ENCODE measurements at places on chromosomes 7 and 10.

DNA sequence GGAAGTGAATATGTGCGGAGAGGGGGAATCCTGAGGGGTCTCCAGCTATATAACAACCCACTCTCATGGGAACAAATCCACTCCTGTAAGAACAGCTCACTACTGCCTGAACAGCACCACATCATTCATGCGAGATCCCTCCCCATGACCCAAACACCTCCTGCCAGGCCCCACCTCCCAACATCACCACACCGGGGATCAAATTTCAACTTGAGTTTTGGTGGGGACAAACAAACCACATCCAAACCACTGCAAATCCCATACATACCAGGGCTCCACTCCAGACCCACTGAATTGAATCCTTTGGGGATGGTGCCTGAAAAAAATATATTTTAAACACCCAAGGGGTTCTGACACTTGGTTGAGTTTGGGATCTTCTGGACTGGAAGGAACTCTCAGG lies 181.5 kb upstream of the PLXNA4 start:
- no peak for DNase-seq

DNA sequence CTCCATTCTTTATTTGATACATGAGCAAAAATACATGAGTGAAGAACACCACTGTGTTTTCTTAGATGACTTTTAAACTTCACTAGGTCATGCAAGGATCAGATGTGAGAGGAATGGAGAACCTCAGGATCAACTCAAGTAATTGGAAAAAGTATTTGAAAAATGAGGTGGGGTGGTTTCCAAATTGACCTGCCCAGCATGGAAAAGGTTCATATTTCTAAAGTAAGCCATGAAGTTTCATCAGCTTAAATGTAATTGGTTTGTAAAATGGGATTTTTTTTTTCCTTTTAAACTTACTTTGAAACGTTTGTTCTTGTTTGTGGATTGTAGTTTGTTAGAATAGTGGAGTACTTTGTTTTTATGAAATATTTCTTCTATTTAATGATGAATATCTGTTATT lies 134.8 kb downstream of the MLLT10 start:
- no peak for DNase-seq

DNA sequence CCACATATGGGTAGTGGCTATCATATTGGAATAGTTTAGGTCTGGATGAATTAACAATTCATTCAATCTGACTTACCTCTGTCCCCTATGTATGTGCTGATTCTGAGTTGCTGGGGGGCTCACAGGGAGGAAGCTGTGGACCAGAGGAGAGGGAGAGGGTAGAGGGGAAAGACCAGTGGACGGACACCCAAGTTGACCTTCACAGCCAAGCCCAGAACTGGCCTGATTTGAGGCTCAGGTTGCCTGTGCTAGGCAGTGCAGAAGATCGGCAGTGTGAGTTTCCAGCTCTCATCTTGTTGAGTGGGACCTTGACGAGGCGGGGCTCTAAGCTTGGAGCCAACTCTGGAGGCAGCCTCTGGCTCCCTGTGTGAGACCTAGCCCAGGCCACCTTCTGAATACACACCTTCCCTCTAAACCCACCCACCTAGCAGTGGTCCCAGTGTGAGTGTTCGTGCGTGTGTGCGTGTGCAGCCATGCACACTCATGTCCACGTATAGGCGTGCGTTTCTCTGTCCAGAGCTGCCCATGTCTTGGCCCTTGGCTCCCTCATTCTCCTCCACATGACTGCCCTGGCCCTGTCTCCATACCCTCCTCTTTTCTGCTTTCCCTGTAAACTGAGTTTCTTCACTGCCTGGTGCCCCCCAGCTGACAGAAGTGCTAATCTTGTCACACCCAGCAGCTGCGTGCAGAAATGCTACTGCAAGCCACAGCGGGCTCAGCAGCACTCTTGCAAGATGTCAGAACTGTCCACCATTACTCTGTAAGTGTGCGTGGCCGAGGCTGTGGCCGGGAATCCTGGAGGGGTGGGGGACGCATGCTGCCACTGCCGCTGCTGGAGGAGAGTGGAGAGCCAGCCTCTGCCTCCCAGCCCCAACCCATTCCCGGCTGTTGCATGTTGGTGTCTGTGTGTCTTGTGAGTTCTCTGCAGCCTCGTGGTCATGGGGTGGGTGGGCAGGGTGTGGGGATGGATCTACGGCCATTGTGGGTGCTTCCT lies 47.6 kb downstream of the ADCYAP1R1 start:
- no peak for DNase-seq

DNA sequence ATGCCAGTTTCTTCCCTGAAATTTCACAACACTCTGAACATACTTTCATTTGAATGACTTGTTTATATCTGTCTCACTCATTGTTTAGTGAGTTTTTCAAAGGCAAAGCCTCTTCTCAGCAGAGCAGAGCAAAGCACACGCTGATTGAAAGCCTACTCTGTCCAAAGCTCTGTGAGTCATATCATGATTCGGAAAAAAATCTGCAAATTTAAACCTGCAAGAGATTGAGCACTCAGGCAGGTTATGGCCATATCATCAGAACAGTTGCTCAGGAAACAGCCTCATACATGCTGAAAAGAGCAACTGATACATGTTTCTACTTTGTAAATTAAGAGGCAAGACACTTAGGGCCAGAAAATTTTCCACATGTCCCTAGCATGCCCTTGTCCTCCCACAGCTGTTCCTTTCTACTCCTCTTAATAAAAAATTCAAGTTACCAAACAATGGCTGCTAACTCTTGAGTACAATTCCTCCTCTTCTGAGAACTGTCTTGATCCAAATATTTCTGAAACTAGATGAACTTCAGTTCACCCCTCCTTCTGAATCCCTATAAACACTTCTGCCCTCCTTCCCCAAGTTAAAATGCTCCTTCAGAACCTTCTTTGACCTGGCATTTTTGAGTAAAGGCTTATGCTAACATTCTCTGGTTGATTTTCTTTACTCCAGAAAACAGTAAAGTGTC lies 140.6 kb upstream of the HPS1 start:
- no peak for DNase-seq

DNA sequence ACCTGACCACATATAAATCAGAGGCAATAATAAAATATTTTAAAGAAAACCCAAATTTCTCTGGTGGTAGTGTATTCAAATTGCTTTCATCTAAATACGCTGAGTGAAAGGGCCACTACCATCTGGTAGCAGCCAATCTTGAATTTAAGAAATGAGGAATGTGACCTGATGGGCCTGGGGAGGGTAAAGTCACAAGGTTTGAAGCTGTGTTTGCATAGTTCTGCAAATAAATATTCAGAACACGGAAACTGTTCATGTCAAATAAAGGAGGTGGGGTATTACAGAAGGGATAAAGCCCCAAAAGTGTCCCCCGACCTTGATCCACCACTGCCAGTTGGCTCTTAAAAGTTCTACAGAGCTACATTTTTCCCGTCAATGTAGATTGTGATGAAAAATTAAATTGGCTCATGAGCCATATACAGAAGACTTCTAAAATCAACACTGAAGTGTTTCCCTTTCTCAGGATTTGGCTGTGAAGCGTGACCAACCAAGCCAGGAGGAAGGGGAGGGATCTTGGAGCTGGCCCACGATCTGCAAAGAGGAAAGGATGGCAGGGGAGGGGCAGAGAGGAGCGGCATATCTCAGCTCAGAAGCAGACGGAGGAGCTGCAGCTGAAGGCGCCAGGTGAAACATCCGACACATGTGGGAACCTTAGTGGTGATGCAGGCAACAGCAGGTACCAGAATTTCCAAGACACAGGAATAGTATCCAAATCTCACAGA lies 39.6 kb downstream of the MPP7 start:
- no peak for DNase-seq

GRCh38 chr7:129642871-129643549 lies 31.5 kb downstream of the NRF1 start:
- DNase-seq, result no peak

DNA sequence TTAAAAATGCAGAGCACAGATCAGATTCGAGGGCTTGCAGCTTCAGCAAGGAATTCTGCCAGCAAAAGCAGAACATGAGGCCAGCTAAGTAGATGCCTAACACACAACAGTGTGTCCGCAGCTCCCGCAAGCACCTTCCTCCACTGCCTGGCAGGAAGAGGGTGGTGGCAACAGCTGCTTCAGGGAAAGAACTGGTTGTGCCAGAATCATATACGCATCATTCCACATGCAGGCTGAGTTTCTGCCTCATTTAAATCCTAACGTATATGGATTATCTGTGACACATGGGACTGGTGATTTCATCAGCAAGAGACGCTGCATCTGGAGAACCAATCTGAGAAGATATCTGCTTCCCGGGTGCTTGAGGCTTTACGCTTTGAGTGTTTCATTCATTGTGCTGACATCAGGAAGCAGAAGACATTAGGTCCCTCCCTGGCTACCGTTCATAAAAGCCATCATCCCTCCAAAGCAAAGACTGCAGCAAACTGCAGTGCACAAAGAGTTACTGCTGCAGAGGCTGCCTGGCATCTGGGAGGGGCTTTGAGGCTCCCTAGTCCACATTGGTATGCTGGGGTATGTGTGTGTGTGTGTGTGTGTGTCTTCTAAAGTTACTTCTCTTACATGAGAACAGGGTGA lies 78.8 kb downstream of the FAM13C start:
- DNase-seq, result no peak

DNA sequence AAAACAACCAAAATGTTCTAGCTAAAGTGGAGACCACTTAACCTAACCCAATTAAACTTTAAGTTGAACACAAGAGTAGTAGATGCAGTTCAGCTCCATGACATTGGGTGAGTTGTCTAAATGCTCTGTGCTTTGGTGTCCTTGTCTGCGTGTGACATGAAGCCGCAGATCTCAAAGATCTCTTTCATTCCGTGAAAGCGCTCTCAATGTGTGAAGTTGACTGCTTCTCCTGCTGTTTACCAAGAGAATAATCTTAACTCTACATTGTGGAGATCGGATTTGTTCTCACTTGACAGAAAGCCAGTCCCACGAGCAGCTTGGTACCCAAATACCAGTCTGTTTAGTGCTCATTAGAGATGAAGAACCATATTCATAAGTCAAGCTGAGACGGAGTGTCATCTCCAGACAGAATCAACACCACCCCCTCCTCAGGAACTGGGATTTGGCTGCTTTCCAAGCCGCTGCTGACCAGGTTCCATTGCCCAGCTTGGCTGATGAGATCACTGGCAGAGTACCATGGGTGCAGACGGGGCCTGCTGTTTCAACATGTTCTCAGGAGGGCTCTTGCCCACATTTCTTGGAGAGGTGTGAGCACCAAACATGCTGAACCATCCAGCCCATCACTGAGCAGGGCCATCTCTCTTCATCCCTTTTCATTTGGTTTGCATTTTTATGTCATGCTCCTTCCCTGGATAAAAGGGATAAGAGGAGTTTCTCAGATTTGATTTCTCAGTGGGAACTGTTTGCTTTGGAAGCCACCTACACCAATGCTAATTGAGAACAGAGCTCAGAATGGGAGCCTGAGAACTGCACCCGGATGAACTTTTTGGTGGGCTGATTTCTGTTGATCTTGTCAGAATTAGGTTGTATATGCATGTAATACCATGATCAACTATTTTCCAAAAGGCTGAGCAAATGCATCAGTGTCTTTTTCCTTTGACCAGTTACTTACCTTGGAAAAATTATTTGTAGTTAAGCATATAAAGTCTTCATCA lies 95.8 kb upstream of the AGBL3 start:
- no peak for DNase-seq

GRCh38 chr10:1545524-1545923 lies 191.8 kb downstream of the ADARB2 start:
- no peak for DNase-seq

DNA sequence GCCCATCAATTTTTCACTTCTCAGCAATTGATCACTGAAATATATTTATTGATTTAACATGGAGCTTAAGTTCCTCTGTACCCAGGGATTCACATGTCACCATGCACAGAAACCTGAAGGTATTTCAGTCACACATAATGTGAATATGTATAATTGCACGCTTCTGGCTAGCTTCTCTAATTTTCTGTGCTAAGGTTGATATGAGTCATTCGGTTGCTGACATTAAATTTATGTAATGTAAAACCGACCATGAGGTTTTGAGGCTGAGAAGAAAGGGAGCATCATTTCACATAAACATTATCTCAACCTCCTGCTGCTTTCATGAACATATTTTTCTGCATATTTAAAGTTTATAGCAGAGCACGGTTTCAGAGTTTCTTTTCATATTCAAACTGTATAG lies 381.0 kb upstream of the TPK1 start:
- no peak for DNase-seq

- no peak for DNase-seq
Measured at GRCh38 chr7:134768243-134768642, 11.2 kb upstream of the CALD1 start.

DNA sequence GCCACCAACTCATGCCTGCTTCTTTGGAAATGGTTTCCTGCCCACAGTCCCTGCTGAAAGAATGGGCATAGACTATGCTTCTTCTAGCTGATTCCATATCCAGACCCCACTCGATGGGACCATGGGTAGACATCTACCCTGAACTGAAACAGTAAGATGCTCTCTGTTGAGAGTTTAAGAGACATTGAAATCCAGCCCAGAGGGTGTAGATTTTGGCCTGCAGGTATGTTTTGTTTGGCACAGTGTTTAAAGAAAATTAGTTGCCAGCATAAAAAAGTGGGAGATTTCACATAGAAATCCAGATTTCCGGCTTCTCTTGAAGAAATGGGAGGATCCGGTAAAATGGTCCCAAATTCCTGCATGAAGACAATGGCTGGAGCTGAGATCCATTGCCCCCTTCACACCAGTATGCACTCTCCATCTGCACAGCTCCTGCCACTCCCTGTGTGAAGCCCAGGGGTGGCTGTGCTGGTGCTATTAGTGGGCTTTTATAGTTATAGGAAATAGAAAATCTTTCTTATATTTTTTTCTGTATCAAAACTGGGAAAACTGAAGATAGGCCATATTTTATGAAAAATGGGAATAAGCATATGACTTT lies 218.1 kb downstream of the PTEN start:
- DNase-seq, result no peak

DNA sequence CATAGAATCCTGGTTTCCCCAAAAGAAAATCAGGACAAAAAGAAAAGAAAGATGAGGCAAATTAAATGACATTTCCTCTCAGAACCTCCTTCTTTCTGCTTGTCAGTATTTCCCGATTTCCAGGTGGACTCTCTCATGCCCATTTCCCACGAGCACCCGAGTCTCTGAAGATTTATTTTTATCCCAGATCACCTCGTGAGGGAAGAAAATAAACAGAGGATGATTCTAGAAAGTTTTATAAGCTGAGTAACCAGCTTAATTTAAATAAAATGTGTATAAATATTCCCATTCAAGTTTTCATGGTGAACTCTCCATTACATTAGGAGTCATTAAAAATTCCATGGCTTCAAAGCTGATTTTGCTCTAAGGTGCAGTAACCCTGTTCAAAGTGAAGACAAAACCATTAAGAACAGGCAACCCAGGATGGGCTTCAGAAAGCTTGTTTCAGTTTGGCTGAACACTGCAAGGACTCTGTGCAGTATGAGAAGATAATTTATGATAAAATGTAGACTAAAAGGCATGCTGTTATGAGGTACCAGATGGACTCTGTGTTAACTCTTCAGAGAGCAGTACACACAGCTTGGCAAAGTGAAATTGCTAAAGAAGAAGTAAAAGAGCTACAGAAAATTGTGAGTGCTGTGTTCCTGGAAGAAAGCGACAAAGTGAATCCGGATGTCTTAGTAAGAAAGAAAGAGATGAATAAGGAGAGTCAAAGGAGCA lies 521.3 kb upstream of the LRRN3 start:
- no peak for DNase-seq

- DNase-seq, result no peak
Measured at GRCh38 chr7:90604383-90604782, 8.3 kb downstream of the CDK14 start.

- DNase-seq, result no peak
Measured at GRCh38 chr7:158567153-158567603, 20.4 kb downstream of the PTPRN2 start.
